Heart left ventricle (tissue), 16 donors: ENCODE measurements at places on chromosomes 1 and 21. TPM values are rescaled to one million over a fixed set of nuclear protein-coding genes. Genes with fewer than 3 reads are reported as not detected.

DNA sequence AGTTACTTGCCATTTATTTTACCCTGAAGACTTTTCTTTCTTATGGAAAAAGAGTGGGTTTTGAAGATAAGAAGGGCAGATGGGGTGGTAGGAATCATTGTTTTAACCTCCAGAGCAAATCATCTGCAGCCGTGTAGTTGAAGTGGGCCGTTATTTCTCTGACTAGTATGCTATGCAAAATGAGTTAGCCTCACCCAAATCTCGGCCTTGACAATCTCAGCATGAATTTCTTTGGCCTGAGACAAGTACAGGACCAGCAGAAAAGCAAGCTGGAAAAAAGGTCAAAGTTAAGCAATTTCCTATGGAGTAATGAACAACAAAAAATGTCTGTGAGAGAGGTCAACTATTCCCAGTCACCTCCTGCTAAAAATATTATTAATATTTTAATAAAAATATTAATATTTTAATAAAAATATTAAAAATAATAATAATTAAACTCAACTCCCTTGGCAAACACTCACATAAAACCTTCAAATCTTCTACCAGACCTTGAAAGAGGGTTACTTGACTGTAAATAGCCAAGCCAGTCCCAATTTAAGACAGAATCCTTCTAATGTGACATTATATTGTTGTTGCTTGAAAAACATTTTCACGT, 6.8 kb upstream of the TEKT2 start:
- no peaks in the 10 kb centered on the region for H3K4me1 ChIP-seq
- no peaks in the 10 kb centered on the region for H3K27me3 ChIP-seq
- H3K27ac ChIP-seq, result no peak overlapping the region
- DNase-seq, result no peak
- H3K36me3 ChIP-seq, result no peaks in the 10 kb centered on the region

DNA sequence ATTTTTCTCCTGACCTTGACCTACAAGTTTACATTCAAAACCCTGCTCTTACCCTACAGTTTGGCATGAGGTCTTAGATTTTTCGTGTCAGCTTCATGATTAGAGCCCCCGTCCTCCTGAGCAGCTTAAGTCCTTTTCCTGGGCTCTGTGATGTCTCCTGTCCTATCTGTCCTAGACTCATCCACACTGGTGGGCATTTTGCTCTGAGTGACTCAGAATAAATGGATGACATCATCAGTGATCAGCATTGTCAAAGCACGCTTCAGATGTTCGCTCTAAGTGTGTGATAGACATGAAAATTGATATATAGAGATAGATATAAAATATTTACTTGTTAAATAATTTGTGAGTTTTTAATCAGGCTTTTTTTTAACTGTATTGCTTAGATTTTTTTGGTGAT, 21.8 kb downstream of the RGS13 start:
- no peaks in the 10 kb centered on the region for H3K27me3 ChIP-seq
- H3K27ac ChIP-seq, result no peak overlapping the region
- no peak overlapping the region for H3K4me3 ChIP-seq
- H3K36me3 ChIP-seq, result no peaks in the 10 kb centered on the region
- no peaks in the 10 kb centered on the region for H3K4me1 ChIP-seq
- no peak for DNase-seq

- H3K4me1 ChIP-seq, result no peaks in the 10 kb centered on the region
- no peak for DNase-seq
- no peak overlapping the region for H3K4me3 ChIP-seq
- H3K27ac ChIP-seq, result no peak overlapping the region
Observed at GRCh38 chr21:34835526-34835925, 166.7 kb downstream of the CLIC6 start.

GRCh38 chr1:55639051-55639450, 423.9 kb upstream of the USP24 start:
- no peak overlapping the region for H3K27ac ChIP-seq
- no peaks in the 10 kb centered on the region for H3K27me3 ChIP-seq
- H3K4me3 ChIP-seq, result no peak overlapping the region
- peaks cover 4% of the 10 kb centered on the region for H3K4me1 ChIP-seq

GRCh38 chr1:91582431-91582921, 81.8 kb downstream of the CDC7 start:
- H3K27me3 ChIP-seq, result no peaks in the 10 kb centered on the region
- H3K36me3 ChIP-seq, result no peaks in the 10 kb centered on the region
- no peak overlapping the region for H3K4me3 ChIP-seq
- DNase-seq, result no peak

DNA sequence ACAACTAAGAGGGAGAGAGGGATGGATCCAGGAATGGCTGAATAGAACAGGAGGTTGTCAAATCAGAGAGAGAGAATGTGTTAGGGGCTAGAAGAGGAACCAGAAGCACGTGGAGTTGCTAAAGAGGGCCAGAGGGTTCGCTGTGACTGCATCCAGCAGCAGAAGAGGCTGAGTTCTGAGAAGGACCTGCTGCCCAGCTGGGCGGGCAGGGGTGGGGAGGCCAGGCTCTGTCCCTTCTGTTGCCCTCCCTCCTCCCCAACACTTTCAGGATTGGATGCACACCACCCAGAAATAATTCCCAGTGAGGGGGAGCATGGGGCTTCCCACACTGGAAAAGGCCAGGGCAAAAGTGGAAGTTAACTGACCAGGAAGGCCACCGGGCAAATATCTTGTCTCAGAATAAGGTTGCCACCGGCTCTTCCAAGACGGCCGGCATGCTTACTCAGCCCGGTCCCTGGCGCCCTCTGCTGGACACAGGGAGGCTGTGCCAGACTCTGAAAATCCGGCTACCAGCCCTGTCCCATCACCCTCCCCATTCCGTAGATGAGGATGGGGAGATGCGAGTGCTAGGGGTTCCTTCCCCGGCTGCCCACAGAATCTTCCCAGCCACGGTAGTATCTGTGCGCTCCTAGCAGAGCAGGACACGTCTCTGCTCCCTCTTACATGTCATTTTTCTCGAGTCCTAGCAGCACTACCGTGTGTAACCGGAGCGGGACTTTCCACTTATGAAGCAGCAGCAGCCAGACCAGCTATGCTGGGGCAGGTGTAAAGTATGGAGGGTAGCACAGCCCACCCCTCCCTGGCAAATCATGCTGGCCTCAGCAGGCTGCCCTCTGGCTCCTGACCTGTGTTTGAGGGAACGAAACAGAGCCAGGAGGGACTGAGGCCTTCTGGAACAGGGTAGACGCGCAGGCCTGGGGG, 46.8 kb upstream of the A3GALT2 start:
- peak overlapping the region; percentile 80 for H3K27ac ChIP-seq
- H3K4me1 ChIP-seq, result peaks cover 55% of the 10 kb centered on the region
- H3K4me3 ChIP-seq, result no peak overlapping the region
- peaks cover 25% of the 10 kb centered on the region for H3K36me3 ChIP-seq
- DNase-seq, result peak; percentile 88

DNA sequence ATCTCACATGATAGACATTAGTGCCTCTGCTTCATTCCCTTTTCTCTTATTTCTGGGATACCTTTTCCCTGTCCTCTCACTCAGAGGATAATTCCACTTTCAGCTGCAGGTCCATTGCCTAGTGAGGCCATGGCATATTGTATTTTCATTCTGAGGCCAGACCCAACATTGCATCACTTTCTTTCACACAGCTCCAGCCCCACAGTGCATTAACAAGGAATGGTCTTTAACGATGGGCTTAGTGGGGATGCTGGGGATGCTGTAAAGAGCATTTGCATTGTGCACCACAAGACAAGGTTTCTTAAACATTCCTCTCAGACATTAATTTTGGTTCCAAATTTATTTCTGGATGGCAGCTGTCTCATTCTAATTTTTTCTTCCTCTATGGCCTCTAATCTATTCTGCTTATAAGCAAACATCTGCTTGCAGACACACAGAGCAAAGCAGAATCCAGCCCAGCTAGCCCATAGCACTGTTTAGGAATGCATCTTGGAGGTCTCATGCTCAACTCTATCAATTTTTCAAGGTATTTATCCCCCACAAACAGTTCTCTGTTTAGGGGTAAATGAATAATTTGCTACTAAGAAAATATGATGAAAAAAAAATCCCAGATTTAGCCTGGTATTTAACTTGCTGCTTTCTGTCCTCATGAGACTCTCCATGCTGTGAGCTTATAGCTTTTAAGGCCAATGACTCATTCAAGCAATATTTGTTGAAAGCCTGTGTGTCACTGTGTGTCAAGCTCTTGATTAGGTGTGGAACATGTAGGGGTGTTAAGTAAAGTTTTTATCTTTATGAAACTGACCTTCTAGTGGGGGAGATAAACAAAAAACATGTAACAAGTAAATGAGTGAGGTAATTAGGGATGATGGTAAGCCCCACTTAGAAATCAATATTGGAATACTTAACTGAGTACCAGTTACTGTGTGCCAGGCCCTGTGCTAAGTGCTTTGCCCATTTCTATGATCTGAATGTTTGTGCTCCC, 44.5 kb upstream of the CCDC190 start:
- H3K27me3 ChIP-seq, result no peaks in the 10 kb centered on the region
- no peak overlapping the region for H3K4me3 ChIP-seq
- no peaks in the 10 kb centered on the region for H3K36me3 ChIP-seq
- H3K4me1 ChIP-seq, result no peaks in the 10 kb centered on the region

- H3K27me3 ChIP-seq, result no peaks in the 10 kb centered on the region
- DNase-seq, result no peak
- H3K4me3 ChIP-seq, result no peak overlapping the region
- H3K36me3 ChIP-seq, result no peaks in the 10 kb centered on the region
- H3K27ac ChIP-seq, result no peak overlapping the region
- no peaks in the 10 kb centered on the region for H3K4me1 ChIP-seq
Observed at GRCh38 chr1:86516335-86516734, 30.5 kb upstream of the CLCA4 start.

GRCh38 chr1:211068976-211069375, 65.0 kb downstream of the KCNH1 start:
- H3K36me3 ChIP-seq, result no peaks in the 10 kb centered on the region
- no peak overlapping the region for H3K4me3 ChIP-seq
- no peaks in the 10 kb centered on the region for H3K27me3 ChIP-seq
- DNase-seq, result no peak

DNA sequence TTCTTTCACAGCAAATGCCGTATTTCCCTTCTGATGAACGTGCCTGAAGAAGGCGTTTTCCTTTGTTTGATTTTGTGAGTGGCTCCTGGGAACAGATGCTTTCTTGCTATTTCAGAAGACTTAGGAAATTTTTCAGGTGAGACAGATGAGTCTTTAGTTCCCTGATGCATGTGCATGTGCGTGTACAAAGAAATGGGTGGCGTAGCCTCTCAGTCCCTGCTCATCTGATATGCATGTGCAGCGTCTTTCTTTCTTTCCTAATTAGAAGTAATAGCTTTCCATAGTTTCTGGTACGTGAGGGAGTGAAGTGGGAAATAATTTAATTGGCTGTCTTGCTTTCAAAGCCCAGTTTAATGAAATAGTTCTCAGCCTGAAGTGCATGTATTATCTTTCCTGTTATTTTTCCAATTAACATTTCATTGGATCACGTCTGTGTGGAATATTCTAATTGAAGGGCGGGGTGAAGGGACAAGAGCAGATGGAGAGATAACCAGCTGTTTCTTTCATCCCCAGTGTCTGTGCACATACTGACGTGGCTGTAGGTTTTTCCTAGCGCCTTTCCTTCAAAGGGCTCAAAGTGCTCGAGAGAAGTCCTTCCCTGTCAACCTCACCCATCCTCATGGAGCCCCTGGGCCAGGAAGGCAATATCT, 104.3 kb downstream of the FAM78B start:
- no peaks in the 10 kb centered on the region for H3K36me3 ChIP-seq
- no peak overlapping the region for H3K4me3 ChIP-seq
- DNase-seq, result no peak
- H3K27me3 ChIP-seq, result no peaks in the 10 kb centered on the region

- H3K36me3 ChIP-seq, result no peaks in the 10 kb centered on the region
- H3K4me3 ChIP-seq, result no peak overlapping the region
- no peak overlapping the region for H3K27ac ChIP-seq
- no peak for DNase-seq
- H3K27me3 ChIP-seq, result no peaks in the 10 kb centered on the region
- peaks cover 39% of the 10 kb centered on the region for H3K4me1 ChIP-seq
Observed at GRCh38 chr1:30977105-30977504, 68.5 kb upstream of the SDC3 start.

DNA sequence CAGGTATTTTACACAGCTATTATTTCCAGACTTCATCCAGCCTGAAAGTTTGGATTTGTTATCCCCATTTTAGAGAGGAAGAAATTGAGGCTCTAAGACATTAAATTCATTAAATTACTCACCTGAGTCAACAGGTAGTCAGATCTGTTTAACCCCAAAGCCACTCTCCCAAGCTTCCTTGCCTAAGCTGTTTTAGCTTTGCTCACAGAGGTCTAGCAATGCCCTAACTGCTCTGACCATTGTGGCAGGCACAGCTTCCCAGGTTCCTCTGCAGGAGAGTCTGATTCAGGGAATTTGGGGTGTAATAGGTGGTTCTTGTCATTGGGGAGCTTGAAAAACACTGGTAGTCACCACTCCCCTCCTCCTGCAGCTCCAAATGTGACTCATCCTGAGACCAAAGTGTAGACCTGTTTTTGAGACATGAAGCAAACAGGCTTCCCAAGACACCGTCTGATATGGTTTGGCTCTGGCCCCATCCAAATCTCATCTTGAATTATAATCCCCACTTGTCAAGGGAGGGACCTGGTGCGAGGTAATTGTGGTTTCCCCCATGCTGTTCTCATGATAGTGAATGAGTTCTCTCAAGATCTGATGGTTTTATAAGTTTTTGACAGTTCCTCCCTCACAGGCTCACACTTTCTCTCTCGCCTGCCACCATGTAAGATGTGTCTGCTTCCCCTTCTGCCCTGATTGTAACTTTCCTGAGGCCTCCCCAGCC, 142.8 kb upstream of the DNAH14 start:
- no peaks in the 10 kb centered on the region for H3K27me3 ChIP-seq
- H3K4me3 ChIP-seq, result no peak overlapping the region
- H3K36me3 ChIP-seq, result no peaks in the 10 kb centered on the region
- no peak for DNase-seq

- H3K4me1 ChIP-seq, result peaks cover 17% of the 10 kb centered on the region
- no peak for DNase-seq
- no peak overlapping the region for H3K27ac ChIP-seq
- H3K4me3 ChIP-seq, result no peak overlapping the region
- H3K36me3 ChIP-seq, result no peaks in the 10 kb centered on the region
- H3K27me3 ChIP-seq, result no peaks in the 10 kb centered on the region
Observed at GRCh38 chr21:44293551-44294231, 6.2 kb upstream of the PFKL start.

- H3K4me1 ChIP-seq, result peaks cover 8% of the 10 kb centered on the region
- no peaks in the 10 kb centered on the region for H3K36me3 ChIP-seq
- DNase-seq, result no peak
- H3K27ac ChIP-seq, result peak overlapping the region; percentile 94
- H3K27me3 ChIP-seq, result no peaks in the 10 kb centered on the region
- peak overlapping the region; percentile 80 for H3K4me3 ChIP-seq
Observed at GRCh38 chr1:167455786-167456446, 62.4 kb downstream of the CD247 start.

CD53 gene
- total RNA-seq, result 4.9 TPM

TAS1R3 gene
- total RNA-seq, result 0.80 TPM

CLDN19 gene
- total RNA-seq, result not detected

UBE2U gene
- not detected for total RNA-seq

TMOD4 gene
- total RNA-seq, result not detected

CRP gene
- total RNA-seq, result not detected

GBP6 gene
- total RNA-seq, result 0.17 TPM

EPHA8 gene
- total RNA-seq, result not detected
